Fibroblast of lung (primary cell): ENCODE measurements at places on chromosomes 3 and 15. TPM values are rescaled to one million over a fixed set of nuclear protein-coding genes. Genes with fewer than 3 reads are reported as not detected.

DNA sequence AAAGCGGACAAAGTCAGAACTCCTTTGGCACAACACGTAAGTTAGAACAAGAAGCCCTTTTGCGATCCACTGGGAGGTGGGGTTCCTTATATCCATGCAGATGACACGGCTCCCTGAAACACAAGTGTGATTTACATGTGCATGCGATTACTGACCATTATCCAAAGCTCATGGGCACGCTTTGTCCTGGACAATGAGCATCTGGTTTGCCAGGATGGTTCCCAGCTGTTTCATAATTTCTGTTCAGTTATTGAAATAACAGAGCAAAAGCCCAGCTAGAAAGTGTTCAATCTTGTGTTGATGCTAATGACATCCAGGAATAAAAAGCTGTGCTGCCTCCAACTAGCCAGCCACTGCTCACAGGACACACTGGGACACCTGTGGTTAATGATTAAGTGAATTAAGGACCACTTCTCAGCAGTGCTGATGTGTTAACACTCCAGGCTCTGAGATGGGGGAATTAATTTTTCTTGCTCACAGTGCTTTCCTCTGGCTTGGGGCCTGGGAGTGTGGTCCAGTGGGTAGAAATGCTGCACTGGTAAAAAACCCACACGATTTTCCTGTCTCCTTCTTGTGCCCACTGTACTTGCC, 123.1 kb upstream of the SLC2A2 start:
- no peak for DNase-seq
- H3K27me3 ChIP-seq: no peaks in the 10 kb centered on the region
- H3K36me3 ChIP-seq: no peaks in the 10 kb centered on the region
- H3K27ac ChIP-seq: no peak overlapping the region
- H3K4me3 ChIP-seq: no peak overlapping the region
- H3K4me1 ChIP-seq: no peaks in the 10 kb centered on the region

DNA sequence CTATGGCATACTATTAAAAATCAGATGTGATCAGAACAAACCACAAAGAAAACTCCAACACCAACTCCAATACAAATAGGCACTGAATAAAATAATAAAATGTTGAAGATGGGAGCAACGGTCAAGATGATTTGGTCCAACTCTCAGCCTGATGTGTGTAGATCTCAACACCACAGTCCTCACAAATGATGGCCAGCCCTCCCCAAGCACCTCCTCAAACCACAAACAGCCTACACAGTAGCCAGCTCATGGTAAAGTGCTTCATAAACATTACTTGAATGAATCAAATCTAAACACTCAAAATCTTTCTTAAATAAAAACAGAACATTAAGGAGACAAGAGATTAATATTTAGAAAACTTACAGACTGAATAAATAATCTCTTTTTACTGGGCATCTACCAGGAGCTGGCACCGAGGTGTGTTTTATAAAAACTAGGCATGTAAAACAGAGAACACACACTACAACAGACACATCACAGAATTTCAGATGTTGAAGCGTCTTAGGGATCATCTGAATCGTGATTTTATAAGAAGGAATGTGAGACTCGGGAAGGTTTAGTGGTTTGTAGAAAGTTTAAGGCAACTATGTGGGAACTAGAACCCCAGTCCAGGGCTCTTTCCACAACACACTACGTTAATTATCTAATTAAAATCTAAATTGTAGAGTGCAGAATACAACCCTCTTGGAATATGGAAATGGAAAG, 102.4 kb downstream of the MYLK start:
- peaks cover 17% of the 10 kb centered on the region for H3K36me3 ChIP-seq
- peaks cover 41% of the 10 kb centered on the region for H3K4me1 ChIP-seq
- H3K4me3 ChIP-seq: no peak overlapping the region
- H3K27me3 ChIP-seq: no peaks in the 10 kb centered on the region
- H3K27ac ChIP-seq: no peak overlapping the region

DNA sequence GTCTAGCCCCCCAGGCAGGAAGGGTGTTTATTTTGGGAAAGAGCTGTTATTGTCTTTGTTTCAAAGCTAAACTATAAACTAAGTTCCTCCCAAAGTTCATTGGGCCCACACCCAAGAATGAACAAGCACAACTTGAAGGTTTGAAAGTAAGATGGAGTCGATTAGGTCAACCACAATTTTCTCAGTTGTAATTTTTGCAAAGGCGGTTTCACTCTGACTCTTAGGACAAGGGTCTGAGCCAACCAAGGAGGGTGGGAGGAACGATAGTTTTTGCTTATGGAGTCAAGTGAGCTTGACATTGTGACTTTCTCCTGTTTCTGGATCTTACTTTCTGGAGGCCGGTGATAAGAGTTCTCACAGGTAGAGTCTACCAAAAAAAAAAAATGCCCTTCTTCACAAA, 5.8 kb upstream of the ZNF770 start:
- no peaks in the 10 kb centered on the region for H3K27me3 ChIP-seq
- no peak overlapping the region for H3K27ac ChIP-seq
- peaks cover under 1% of the 10 kb centered on the region for H3K4me1 ChIP-seq
- no peak for DNase-seq

- H3K27me3 ChIP-seq: no peaks in the 10 kb centered on the region
- no peak for DNase-seq
- no peaks in the 10 kb centered on the region for H3K36me3 ChIP-seq
These were observed 350.8 kb upstream of the ZNF385D start for GRCh38 chr3:22101811-22102210.

The ITIH1 gene
- total RNA-seq: not detected in 2 replicates
